ENCODE measurements at places on chromosomes 2 and 18.

DNA sequence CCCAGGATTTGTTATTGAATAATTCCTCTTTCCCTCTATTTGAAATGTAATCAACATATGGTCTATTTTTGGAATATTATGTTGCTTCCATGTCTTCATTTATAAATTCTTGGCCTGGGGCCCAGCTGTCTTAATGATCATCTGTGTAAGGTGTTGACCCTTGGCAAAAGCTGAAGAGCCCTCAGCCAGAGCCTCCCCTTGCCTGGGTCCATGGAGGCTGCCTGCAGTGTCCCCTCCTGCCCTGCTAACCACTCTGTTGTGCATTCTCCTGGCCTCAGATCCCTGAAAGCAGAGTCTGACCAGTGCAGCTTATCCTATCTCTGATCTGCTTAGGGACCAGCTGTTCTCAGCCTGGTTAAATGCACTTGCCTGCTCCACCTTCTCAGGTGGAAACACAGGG, 226.1 kb upstream of the APCDD1 start:
- no peak for DNase-seq

- no peak for DNase-seq
Observed at GRCh38 chr2:56784046-56784445, 600.3 kb downstream of the CCDC85A start.

DNA sequence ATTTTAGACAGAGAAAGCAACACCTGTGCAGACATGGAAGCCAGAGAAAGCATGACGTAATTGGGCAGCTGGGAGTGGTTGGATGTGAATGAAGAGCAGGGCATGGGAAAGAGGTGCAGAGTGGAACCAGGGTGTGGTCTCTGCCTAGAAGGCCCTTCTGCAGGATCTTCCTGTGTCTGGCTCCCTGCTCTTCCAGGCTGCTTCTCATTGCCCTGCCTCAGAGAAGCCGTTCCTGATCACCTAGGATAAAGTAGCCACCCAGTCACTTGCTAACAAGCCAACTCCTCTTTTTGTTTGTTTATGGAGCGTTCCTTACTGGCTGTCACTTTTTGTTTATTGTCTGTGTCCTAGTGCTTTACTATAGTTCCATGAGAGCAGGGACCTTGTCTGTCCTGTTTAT, 28.5 kb downstream of the GALNT1 start:
- no peak for DNase-seq

DNA sequence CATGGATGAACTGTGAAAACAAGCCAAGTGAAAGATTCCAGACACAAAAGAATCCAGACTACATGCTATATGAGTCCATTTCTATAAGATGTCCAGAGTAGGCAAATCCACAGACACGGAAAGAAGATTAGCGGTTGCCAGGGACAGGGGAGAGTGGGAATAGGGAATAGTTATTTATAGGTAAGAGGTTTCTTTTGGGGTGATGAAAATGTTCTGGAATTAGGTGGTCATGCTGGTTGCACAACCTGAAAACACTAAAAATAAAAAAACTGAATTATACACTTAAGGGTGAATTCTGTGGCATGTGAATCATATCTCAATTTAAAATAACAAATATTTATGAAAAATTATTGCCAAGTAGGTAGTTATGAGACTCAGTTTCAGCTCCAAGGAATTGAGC, 168.4 kb downstream of the LTBP1 start:
- no peak for DNase-seq

GRCh38 chr2:98455494-98455976, 10.9 kb downstream of the INPP4A start:
- DNase-seq, result no peak

DNA sequence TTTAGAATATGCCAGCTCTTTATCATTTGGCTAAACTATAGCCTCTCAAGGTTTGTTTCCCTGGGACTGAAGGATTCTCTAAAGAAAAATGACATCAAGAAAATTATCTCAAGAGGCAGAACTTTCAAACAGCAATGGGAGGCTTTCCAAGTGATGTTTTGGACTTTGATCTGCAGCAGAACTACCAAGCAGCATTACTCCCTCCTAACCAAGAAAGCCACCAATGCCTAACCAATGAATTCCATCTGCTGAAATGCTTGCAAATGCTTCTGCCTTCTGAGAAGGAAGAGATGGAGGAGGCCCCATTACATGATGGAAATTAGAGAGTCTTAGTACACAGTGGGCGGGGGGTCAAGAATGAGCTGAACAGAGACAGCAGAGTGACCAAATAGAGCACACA, 95.1 kb upstream of the SLC35G4 start:
- DNase-seq, result no peak

DNA sequence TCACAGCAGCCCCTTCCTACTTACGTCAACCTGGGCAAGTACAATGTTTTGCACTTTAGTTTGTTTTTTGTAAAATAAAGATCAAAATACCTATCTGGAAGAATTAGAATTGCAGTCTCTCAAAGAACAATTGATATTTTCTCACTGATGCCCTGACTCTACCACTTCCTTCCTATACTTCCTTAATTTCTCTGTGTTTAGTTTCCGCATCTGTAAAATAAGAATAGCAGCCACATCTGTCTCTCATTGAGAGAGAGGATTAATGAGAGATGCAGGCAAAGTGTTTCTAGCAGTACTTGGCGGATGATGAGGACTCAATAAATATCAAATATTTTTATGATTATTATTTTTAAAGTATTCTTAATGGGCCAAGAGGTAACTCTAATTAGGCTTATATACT, 122.6 kb upstream of the PIEZO2 start:
- DNase-seq, result no peak

DNA sequence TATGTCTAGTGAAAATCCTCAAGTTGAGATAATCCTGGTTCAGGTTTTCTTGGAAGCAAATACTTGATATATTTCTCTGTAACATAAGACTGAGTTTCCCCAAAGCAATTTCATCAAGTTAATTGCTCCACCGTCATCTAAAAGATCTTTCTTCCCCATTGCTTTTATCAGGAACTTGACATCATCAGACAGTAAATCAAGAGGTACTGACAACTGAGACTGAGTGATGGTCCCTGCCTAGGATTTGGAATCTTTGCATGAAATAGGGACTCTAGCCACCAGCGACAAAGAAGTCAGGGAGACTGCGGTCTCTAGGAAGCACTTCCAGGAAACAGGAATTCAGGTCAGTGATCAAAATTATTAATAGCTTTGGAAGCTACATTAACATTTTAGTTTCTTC, 43.4 kb upstream of the SCN1A start:
- DNase-seq, result no peak

DNA sequence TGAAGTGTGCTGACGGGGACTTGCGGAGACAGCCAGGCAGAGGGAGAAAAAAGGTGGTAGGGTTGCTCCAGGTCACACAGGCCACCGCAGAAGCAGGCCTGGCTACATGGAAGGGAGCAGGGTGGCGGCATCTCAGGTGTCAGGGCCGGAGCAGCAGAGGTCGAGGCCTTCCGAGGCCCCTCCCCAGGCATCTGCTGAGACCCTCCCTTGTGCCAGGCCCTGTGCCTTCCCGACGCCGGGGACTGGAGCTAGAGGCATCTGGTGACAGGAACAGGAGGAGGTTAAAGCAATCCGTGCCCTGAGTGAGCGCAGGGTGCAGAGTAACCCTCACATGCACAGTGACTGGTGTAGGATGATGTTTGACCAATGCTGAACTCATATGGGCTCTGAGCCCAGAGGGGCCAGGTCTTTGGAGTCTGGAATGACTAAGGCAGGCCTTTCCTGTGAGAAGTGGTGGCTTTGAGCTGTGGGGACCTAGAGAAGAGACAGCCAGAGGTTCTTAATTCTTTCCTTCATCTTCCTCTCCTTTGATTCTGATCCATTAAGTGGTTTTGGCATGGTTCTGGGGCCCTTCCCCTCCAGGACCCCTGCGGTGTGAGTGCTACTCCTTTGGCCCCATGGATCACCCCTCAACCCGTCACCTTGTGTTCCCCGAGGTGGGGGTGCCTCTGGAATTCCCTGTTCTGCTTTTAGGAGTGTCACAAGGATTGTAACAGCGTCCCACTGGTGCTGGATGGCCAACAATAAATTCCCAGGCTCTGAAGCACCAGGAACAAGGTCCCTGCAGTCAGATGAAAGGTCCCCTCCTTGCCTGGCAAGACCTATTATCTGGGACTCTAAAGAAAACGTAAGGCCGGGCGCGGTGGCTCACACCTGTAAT, 72.1 kb downstream of the KLHL29 start:
- DNase-seq, result no peak

- DNase-seq, result no peak
Observed at GRCh38 chr2:23614701-23615100, 229.7 kb downstream of the KLHL29 start.

GRCh38 chr2:213087040-213087439, 64.4 kb downstream of the IKZF2 start:
- DNase-seq, result no peak

DNA sequence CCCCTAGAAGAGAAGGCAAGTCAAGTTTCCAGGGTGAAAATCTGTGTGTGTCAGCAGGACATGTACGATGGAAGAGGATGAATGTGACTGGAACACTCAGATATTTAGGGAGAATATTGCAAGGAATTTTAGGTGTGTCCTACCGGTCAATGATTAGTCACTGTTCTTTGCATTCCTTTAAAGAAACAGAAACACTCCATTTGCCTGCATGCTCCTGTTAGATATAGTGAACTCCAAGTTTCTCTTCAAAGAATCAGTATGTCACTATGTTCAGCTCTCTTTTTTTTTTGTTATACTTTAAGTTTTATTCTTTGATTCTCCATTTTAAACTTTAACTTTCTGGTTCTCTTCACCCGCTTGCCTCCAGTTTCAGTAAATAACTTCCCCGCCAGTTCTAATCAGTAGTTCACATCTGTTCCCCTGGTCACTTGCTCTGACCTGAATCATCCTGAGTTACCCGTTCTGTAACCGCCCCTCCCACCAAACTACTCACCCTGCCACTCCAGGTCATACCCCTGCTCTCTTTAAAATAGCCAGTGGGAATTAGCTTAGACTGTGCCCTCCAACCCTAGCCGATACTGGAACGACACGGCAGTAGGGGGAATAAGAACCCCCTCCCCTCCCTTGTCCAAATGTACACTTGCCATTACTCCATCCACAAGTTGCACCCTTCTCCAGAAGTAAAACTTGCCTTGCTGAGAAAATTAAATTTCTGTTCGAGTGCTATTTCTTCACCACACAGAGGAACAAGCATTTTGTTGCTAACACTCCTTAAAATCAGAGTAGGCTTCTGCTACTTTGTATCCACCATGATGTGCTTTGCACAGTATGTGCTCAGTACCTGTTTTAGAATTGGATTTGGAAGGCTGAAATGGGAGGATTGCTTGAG, 268.4 kb downstream of the METTL4 start:
- DNase-seq, result no peak

DNA sequence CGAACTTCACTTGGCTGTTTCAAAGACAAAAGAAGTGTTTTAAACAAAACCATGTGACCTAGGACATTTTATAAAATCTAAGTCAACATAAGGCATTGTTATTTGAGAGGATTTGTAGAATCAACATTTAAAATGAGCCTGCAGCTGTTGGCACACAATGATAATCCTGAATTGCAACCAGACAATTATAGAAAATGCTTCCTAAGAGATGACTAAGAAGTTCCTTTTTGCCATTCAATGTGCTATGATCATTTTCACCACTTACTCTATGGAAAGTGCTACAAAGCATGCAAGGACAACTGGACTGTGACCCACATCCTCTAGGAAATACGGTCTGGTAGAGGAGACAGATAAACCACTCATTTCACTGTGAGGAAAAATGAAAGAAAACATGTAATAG, 246.4 kb downstream of the CDH20 start:
- DNase-seq, result no peak

DNA sequence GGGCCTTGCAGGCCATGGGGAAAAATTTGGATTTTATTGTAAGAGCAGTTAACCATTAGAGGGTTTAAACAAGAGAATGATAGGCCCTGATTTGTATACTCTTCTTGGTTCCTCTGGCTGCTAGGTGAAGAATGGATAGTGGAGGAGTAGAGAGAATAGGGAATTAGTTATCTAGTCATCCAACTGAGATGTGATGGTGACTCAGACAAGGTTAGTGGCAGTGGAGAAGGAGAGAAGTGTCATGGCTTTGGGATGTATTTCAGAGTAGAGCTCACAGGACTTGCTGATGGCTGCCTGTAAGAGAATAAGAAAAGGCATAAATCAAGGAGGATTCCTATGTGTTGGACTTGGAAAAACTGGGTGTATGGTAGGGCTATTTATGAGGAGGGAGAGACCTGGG, 169.4 kb downstream of the PLCL1 start:
- no peak for DNase-seq

DNA sequence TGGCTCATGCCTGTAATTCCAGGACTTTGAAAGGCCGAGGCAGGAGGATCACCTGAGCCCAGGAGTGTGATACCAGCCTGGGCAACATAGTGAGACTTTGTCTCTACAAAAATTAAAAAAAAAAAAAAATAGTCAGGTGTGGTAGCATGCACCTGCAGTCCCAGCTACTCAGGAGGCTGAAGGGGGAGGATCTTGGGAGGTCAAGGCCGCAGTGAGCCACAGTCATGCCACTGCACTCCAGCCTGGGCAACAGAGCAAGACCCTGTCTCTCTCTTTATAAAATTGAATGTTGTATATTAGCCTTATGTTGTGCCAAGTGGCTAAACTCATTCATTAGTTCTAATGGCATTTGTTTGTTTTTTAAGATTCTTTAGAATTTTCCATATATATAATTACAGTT, 207.7 kb upstream of the COPS8 start:
- no peak for DNase-seq

DNA sequence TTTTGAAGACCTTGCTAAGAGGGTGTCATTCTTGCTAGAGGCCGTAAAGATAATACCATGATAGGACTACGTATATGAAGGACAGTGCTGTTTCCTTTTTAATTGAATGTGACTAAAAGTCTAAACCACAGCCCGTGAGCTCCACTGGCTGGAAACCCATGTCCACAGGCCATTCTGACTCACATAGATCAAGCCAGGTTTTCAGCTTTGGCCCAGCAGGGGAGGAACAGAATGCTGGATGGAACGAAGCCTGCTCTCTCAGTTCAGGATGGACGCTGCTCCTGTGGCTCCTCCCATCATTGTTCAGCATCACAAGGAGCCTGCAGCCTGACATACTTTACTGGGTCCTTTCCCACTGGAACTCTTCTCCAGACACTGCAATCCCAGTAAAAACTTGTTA, 47.6 kb downstream of the ALPK2 start:
- no peak for DNase-seq

GRCh38 chr2:146826388-146826787, 1018.4 kb upstream of the ACVR2A start:
- DNase-seq, result no peak

- no peak for DNase-seq
Observed at GRCh38 chr2:17518212-17519154, at the start of gene RAD51AP2. Gene RAD51AP2 (minus strand): TSS chr2:17518440. CDS start chr2:17518415, 25 bp downstream.

DNA sequence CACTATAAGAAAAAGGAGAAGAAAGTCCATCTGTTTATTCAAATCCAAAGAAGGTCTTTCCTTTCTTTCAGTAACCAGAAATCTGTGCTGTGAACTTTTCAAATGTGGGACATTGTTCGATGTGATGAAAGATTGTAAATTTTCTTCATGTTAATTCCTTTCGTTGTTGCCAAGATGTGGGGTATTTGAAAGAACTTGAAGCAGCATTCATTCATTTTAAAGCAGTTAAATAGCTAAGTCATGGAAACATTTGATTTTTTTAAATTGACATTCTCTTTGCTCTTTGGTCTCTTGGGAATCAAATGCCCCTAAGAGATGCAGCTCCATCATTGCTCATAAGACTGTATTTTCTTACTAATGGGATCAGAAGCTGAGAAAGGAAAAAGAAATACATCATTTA, 93.7 kb upstream of the EHBP1 start:
- DNase-seq, result no peak

GRCh38 chr2:113260991-113261390, 17.7 kb downstream of the PAX8 start:
- no peak for DNase-seq

GRCh38 chr2:39203382-39203781, 40.4 kb downstream of the CDKL4 start:
- DNase-seq, result no peak
